Stimulated activated CD8-positive, alpha-beta memory T cell treated with anti-CD3 and anti-CD28 coated beads, Interleukin-4, amount 100 ng/mL, for 24 hours (primary cell): ENCODE measurements at places on chromosomes 6 and 20.

GRCh38 chr6:143064951-143065683 is 4.4 kb downstream of the AIG1 start:
- DNase-seq, result no peak

- DNase-seq, result peak; percentile 39
These were observed 3.1 kb upstream of the LAMA5 start for GRCh38 chr20:62370115-62370806.

- no peak for DNase-seq
These were observed 34.1 kb downstream of the CEBPB start for GRCh38 chr20:50224531-50225255.

DNA sequence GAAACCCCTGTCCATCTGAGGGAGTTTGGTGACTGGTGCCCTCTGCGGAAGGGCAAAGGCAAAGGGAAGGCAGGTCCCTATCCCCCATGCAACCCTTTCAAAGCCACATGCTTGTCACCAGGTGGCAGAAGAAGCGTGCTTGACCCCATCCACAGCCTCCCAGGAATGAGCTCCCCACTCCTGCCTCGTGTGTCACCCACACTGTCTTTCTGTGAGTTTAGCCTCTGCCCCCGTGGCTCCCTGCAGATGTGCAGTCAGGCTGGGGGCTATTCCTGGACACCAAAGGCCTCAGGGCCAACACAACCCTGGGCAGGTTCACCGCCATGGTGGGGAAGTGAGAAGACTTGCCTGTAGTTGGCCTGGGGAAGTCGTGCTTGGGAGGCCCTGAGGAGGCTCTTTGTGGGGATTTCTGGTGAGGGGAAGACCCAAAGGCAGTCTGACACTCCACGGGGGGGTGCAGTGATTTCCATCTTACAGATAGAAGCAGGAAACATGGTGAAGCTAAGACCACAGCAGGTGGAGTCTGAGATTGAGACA is 16.6 kb upstream of the PCMTD2 start:
- DNase-seq, result no peak

DNA sequence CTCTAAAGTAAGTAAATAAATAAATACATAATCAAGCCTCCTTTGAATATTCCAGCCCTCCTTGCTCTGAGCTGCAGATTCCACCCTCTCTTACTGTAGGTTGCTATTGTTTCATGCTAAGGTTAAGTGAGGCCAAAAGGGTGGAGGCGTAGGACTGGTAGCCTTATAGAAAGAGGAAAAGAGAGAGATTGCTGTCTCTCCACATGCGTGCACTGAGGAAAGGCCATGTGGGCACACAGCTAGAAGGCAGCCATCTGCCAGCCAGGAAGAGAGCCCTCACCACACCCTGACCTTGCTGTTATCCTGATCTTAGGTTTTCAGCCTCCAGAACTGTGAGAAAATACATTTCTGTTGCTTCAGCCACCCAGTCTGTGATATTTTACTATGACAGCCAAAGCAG is 87.4 kb upstream of the SHLD1 start:
- no peak for DNase-seq

GRCh38 chr20:59413326-59413865 is 113.0 kb downstream of the EDN3 start:
- no peak for DNase-seq

GRCh38 chr6:70415247-70415646 is 1.9 kb downstream of the FAM135A start:
- no peak for DNase-seq
